ENCODE measurements at places on chromosomes 6 and 20. TPM values are rescaled to one million over a fixed set of nuclear protein-coding genes. Genes with fewer than 3 reads are reported as not detected.

Gene GNMT
- polyA plus RNA-seq: 0.52 TPM

Gene HIVEP2
- polyA plus RNA-seq: 7.6 TPM

Gene TRMT11
- 14.9 TPM for polyA plus RNA-seq

Gene PPP1R14C
- 0.08 TPM for polyA plus RNA-seq

Gene MCCD1
- polyA plus RNA-seq: not detected

Gene GSTA2
- not detected for polyA plus RNA-seq

Gene GJA10
- polyA plus RNA-seq: not detected

Gene ACTL10
- 2.5 TPM for polyA plus RNA-seq

Gene HLA-DPA1
- 51.6 TPM for polyA plus RNA-seq

Gene THBS2
- polyA plus RNA-seq: 22.8 TPM

Gene CST7
- 4.5 TPM for polyA plus RNA-seq

Gene ENPP1
- 3.8 TPM for polyA plus RNA-seq

Gene ARFGEF3
- 1.3 TPM for polyA plus RNA-seq

Gene SAPCD1
- polyA plus RNA-seq: 1.3 TPM

Gene PTPRT
- 0.09 TPM for polyA plus RNA-seq

Gene BFSP1
- 2.0 TPM for polyA plus RNA-seq

Gene EDN1
- polyA plus RNA-seq: 8.8 TPM

Gene DOK5
- polyA plus RNA-seq: 4.2 TPM

Gene CDSN
- not detected for polyA plus RNA-seq

Gene OVOL2
- polyA plus RNA-seq: 0.62 TPM

Gene RNF146
- polyA plus RNA-seq: 45.8 TPM

Gene CLPSL2
- polyA plus RNA-seq: not detected

Gene SPATS1
- not detected for polyA plus RNA-seq

Gene PPP1R16B
- 8.0 TPM for polyA plus RNA-seq

Gene TFAP2A
- 1.1 TPM for polyA plus RNA-seq

Gene CFB
- polyA plus RNA-seq: 39.6 TPM

Gene NKAIN2
- polyA plus RNA-seq: 0.24 TPM

Gene PKIB
- 0.60 TPM for polyA plus RNA-seq

Gene OOEP
- 0.24 TPM for polyA plus RNA-seq

Gene TUBB2B
- polyA plus RNA-seq: 22.4 TPM

Gene OR2H2
- not detected for polyA plus RNA-seq

Gene CENPB
- 104 TPM for polyA plus RNA-seq

Gene SLC22A3
- polyA plus RNA-seq: 9.1 TPM

Gene C2
- 10.0 TPM for polyA plus RNA-seq

Gene FYN
- 91.5 TPM for polyA plus RNA-seq

Gene TFB1M
- polyA plus RNA-seq: 9.8 TPM

Gene LINC00237
- not detected for polyA plus RNA-seq

Gene TRIM31
- 9.6 TPM for polyA plus RNA-seq

Gene ECT2L
- polyA plus RNA-seq: 0.05 TPM

Gene NKAIN4
- 0.23 TPM for polyA plus RNA-seq

Gene EYS
- not detected for polyA plus RNA-seq

Gene FLRT3
- 5.0 TPM for polyA plus RNA-seq

Gene SSTR4
- 0.06 TPM for polyA plus RNA-seq

Gene SLCO4A1
- polyA plus RNA-seq: 24.8 TPM

Gene HEY2
- polyA plus RNA-seq: 3.0 TPM

Gene SCAND1
- 99.1 TPM for polyA plus RNA-seq

Gene LZTS3
- polyA plus RNA-seq: 10.4 TPM

Measured in urinary bladder (tissue), 4 donors.